ENCODE measurements at places on chromosomes 7 and 10.

DNA sequence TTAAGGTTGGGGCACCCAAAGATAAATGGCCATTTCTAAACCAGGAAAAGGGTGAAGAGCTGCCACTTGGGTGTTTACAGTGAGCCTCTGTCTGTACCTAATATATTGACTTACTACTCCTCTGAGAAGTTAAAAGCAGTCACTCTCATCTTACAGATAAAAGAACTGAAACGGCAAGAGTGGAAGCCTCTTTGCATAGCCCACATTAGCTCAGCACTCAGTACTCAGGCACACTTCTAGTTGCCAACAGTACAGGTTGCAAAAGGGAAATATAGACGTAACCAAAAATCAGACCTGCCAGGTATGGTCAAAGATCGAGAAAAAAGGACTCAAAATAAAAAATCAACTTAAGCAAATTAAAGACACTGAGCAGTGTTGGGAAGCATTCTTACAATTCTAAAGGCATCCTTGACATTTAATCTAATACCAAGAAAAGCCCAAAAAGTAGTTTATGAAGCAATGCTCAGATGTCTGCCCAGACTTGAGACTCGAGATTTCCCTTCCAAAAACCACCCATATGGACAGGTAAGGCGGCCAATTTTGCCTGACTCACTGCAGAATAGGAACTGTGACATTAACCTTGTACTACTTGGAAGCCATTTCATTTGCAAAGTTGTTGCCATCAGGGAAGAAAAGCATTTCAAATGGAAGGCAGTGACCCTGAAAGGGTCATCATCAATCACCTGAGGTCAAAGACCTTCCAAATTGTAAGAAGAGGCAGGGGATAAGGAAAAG lies 139.3 kb downstream of the SLC25A13 start:
- DNase-seq = no peak

DNA sequence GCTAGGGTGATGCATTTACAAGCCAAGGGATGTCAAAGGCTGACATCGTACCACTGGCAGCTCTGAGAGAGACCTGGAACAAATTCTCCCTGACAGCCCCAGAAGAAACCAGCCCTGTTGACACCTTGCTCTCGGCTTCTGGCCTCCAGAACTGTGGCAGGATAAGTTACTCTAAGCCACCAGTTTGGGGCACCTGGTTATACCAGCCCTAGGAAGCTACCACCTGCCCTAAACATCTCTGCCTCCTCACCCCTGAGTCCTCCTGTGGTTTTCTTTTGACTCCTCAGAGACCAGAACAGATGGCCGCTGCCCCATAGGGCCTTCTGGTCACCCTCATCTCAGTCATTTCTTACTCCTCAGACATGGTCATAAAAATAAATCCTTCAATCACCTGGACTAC lies 107.4 kb downstream of the CPXM2 start:
- DNase-seq = no peak

GRCh38 chr10:25808372-25808771 lies 125.7 kb upstream of the MYO3A start:
- DNase-seq = no peak

- DNase-seq = no peak
Observed at GRCh38 chr10:70317272-70317942, 33.6 kb upstream of the NPFFR1 start.

- DNase-seq = no peak
Observed at GRCh38 chr10:8513155-8514147, 459.0 kb downstream of the GATA3 start.

All from activated CD8-positive, alpha-beta memory T cell treated with anti-CD3 and anti-CD28 coated beads for 1 hour (primary cell).